CD4-positive, alpha-beta T cell (primary cell): ENCODE measurements at places on chromosomes 4 and X.
A peak's percentile ranks its signal among the peaks of the same experiment; 100 is the strongest.

DNA sequence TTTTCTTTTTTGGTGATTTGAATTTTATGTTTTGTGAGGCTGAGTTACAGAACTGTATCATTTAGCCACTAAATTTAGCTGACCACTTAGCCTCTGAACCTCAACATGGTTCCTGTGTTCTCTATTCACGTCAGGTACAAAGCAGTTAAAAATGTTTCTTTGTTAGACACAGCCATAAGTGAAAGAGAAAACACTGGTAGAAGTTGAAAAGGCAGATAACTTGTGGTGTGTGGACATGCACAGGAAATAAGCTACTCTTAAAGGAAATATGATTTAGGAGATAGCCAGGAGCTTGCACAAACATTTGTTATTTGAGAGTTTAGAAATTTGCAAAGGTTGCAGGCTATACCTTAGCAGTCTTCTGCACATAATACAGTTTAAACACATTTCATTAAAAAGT, 171.0 kb upstream of the RPS6KA3 start:
- DNase-seq = no peak

- no peak for DNase-seq
Measured at GRCh38 chr4:15781427-15782095, 3.4 kb downstream of the CD38 start.

- DNase-seq = peak; percentile 94
Measured at GRCh38 chrX:129769467-129770154, 10.1 kb upstream of the SASH3 start.

- no peak for DNase-seq
Measured at GRCh38 chr4:3705236-3705987, 60.8 kb upstream of the ADRA2C start.

GRCh38 chr4:47383829-47384427, 79.6 kb downstream of the COMMD8 start:
- no peak for DNase-seq

DNA sequence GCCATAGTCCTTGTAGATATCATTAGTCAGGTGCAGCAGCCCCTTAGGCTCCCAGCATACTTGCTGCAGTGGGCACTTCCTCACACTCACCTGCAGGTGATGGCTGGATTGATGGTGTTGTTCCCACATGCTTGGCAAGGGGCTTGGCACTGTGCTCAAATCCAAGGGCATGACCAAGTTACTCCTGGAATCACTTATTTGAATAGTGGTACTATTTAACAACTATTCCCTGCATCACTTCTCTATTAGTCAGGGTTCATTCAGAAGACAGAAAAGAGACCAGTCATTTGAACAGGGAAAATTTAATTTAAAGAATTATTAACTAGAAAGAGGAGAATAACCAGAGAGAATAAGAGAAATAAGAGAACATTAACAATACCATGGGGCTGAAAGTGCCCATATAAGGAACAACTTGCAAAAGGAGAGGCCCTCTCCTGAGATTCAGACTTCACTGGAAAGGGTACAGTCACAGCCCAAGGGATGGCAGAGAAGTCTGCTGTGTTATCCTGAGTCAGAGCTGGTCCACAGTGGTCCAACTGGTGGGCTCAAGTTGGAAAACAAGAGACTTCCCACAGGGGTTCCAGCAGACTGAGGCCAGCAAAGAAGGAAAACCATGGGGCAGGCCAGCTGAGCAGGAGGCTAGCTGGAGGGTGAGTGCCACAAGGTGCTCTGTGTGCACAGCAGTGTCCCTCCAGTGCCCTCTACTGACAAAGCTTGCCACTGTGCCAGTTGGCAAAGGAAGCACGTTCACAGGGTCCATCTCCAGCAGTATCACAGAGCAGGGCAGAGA, 9.8 kb downstream of the SPP1 start:
- no peak for DNase-seq

DNA sequence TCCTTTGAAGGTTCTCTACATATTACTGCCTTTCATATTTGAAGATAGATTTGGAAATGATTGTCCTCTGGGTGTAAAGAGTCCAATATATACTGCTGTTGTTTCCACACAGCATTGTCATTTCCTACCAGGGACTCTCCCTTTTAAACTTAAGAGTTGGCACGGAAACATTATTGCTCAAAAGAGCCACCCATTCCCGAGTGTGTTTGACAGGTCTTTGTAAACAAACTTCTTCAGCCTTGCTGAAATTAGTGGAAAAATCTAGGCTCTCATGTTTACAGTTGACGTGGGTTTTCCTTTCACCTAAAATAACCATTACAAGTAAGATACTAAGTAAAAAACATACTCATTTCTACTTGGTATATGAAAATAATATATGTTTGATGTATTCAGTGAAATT, 111.4 kb upstream of the LIMCH1 start:
- DNase-seq = no peak

- no peak for DNase-seq
Measured at GRCh38 chr4:16759931-16760582, 138.4 kb downstream of the LDB2 start.

DNA sequence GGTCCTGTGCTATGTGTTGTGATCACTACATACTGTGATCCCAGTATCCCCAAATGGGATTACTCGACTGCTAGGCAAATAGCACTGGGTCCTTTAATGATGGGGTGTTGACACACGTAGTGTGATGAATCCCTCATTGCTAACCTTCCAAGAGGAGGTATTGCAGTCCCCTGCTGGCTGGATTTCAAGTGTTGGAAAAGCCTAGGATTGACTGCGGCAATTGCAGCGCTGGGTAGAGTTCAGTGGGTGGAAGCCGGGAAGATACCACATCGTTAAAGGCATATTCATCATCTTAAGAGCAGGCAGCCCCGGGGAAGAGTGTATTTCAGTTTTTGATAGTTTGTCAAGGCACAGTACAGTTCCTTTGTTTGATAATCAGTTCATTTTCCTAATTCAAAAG, 159.9 kb downstream of the TRIML1 start:
- DNase-seq = no peak

DNA sequence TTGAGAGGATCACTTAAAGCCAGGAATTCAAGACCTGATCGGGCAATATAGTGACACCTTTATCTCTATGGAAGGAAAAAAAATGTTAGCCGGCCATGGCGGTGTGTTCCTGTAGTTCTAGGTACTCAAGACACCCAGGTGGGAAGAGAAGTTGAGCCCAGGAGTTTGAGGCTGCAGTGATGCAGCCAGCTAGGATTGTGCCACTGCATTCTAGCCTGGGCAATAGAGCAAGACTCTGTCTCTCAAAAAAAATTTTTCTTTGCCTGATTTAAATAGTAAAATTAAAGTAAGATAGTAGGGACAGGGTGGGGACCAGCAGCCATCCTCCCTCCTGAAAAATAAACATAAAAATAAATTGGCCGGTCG, 16.9 kb upstream of the FAM47E start:
- no peak for DNase-seq

DNA sequence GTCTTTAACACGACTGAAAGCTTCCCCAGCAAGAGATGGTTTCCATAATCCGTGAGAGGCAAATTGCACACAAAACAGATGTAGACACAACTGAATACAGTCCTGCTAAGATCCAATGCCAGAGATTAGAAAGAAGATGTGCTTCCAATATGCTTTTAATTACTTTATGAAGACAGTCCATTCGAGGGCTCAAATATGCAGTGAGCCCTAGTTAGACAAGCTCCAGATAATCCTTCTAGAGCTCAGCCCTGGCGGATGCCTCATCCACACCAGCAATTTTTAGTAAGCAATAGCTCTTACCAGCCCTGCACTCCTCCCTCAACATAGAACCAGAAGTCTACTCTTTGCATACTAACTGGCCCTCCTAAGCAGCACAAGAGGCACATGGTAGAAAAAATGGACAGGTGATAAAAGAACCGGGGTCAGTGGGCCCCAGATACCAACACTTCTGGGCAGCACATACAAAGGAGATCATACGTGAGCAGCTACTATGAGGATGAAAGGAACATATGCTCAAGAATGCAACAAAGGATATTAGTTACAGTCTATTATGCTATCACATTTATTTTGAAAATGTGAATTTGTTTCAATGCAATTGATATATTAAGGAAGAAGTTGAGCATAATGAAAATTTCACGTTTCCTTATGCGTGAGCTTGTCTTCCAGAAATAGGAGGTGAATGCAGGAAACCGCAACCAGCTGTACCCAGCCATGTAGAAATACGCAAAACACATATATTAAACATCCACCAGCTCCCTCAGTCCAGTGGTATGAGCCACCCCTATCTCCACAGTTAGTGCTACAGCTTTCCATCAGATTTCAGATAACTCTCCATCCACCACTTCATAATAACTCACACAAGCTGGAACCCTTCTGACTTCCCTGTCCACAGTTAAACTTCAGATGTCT, 34.3 kb downstream of the GPC4 start:
- DNase-seq = no peak

- no peak for DNase-seq
Measured at GRCh38 chr4:185115827-185116232, 27.2 kb upstream of the SLC25A4 start.

- no peak for DNase-seq
Measured at GRCh38 chr4:41174444-41174843, 39.9 kb downstream of the APBB2 start.
